ENCODE measurements at places on chromosomes 1 and 21.

- peak; percentile 4 for DNase-seq
Observed at GRCh38 chr1:246324711-246325110, 182.4 kb downstream of the SMYD3 start.

DNA sequence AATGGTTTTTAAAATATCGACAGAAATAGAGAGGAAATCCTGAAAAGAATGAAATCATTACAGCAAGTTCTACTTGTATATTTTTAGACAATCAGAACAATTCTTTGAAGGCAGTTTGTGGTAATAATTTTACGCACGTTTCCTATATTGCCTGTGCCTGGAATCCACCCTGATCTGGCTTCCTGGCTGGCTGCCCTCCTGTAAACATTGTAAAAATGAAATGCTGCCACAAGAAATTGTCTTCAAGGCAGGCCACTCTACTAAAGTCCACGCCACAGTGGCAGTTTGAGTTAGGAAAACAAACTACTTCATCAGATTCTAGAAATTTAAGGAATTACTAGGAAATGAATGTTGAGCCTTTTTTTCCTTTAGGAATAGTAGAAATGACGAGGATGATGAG lies 454.5 kb upstream of the NR5A2 start:
- DNase-seq: no peak

DNA sequence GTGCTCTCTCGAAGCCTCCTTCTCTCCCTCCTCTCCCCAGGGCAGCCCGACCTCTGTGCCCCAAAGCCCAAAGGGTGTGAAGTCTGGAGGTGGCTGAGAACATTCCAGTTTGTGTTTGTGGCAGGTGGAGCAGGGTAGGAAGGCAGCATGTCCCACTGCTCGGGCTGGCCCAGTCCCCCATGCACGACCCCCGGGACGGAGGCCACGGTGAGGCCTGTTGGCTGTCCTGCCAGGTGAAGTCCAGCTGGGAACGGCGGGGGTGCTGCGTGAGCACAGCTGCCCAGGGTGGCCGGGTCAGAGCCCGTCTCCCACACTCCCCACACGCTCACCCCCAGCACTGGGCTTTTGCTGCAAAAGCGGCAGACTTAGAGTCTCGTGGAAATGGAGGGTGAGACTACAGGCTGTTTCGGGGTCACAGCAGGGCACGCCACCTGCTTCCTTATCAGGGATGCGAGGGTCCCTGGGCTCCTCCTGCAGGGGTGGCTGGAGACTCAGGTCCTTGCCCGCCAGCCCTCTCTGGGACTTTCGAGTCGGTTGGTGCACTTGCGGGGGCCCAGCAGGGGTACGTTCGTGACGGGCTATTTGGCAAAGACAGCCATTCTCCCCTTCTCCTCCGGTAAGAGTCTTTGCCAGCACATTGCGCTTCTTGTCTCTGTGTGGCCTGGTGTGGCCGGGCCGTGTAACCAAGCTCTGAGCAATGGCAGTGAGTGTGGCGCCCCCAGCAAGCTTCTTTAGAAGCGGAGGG lies 40.3 kb downstream of the MORN1 start:
- DNase-seq: no peak

DNA sequence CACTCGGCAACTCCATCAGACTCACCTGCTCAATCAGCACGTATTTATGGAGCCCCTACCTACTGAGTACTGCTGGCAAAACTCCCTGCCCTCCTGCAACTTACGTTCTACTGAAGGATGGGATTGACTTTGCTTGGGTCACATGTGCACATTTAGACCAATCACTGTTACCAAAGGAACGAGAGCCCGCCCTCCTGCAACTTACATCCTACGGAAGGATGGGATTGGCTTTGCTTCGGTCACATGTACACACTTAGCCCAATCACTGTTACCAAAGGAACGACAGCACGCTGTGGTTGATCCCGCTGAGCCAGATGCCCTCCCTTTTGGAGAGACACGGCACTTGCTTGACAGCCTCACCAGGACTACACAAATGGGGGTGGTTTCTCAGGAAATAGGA lies 46.0 kb downstream of the UBIAD1 start:
- DNase-seq: no peak

GRCh38 chr1:200767321-200767720 lies 28.6 kb downstream of the CAMSAP2 start:
- DNase-seq: peak; percentile 5

- peak; percentile 97 for DNase-seq
Observed at GRCh38 chr1:181112071-181112929, 23.8 kb downstream of the IER5 start.

GRCh38 chr1:46300673-46301405 lies 2.6 kb downstream of the LRRC41 start:
- DNase-seq: no peak

DNA sequence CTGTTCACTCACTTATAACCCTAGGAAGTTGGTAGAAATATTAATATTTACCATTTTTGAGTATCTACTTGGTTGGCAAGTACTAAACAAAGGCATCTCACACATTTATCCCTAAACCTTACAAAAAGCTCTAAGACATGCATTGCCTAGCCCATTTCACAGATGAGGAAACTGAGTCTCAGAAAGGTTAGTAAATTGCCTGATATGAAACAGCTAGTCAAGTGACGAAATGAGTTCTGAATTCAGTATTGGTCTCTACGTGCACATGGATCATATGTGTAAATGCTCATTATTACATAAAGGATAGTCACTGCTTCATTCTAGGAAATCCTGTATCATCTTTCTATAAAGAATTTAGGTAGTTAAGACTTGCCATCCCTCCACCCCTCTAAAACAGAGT lies 105.1 kb downstream of the BARHL2 start:
- no peak for DNase-seq

DNA sequence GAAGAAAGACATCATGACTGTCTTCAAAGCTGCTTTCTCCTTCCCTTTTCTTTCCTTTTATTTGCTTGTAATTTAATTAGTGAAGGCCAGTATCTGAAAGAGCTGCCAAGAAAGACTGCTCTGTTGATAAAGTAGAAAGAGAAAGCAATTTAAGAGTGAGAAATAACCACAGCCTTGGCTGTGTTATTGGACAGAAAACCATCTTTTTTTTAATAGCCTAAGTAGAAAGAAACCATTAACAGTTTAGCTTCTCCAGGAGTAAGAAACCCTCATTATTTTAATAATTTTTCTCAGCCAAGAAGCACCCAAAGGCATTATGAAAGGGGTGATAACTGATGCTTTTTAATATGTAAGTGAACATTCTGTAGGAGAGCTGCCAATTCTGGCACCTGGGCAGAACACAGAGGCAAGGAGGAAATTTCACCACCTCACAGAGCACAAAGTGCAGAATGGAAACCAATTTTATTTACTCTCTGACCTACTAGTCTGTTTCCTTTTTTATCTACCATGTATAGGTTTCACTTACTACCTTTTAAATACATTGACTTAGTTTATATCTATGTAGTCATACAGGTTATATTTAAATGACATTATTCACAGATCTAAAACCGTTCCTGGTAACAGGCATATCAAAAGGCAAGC lies 703.2 kb downstream of the MRPL39 start:
- DNase-seq: no peak

DNA sequence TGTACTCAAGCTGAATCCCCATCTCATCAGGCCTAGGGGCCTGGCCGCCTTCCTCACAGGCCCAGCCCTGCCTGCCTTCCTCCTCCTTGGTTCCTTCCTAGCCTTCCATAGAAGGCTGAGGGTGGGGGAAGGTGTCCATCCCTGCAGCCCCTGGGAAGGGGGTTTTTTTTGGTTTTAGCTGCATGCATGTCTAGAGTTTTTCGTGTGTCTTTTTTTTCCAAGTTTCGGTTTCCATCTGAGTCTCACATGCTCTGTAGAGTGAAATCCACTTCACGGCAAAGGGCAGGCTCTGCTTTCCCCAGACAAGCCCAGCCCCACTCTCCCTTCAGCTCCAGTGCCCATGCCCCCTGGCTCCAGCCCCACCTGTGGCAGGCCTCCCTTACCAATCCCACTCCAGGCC lies 32.1 kb downstream of the GRHL3 start:
- no peak for DNase-seq

DNA sequence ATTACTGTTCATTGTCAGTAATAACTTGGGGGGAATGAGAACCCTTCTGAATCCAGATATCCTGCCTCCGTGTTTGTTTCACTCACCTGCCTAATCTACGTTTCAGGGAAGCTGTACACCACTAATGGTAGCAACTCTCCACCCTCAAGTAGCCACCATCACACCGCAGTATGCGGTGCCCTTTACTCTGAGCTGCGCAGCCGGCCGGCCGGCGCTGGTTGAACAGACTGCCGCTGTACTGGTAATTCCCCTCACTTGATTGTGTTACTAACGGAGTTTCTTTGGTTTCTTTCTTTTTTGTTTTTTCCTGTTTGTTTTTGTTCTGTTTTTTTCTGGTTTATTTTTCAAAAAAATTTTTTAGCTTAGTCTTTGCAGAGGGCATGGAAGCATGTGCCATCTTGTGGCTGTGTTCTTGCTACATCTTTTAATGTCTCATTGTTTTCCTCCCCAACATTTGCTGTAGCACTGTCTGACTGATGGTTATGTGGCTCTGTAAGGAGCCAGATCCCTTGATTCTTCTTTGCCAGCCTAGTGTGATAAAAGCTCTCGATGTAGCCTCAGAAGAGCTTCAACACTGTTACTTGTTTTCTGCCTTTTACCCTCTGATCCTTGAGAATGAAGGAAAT lies 15.9 kb upstream of the OLFML3 start:
- DNase-seq: no peak

DNA sequence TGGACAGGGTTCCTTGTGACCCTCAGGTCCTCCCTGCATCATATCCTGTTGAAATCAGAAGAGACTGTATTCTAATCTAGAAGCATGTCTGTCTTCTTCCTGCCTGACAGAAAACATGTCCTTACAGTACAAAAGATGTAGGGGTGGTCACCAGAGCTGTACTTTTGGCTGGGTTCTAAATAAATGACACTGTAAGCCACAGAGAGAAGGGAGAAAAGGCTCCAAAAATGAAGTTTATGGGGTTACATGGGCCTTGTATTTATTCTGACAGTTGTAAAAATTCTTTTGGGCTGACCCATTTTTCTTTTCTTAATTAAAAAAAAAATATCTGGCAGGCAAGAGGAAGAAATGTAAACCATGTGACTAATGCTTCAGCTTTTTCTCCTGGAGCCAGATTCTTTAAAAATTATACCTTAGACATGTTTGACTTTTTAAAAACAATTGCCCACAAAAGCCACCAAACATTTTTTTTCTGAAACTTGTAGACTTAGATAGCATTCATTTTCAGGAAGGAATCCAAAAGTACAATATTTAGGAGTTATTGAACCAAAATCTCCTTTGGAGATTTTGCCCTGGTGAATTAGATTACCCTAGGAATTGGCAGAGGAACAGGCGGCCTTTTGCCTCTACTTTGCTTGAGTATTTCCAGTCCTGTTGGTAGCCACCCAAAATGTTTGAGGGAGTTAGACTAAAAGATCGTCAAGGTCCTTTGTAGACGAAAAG lies 17.1 kb downstream of the RGL1 start:
- DNase-seq: peak; percentile 35

DNA sequence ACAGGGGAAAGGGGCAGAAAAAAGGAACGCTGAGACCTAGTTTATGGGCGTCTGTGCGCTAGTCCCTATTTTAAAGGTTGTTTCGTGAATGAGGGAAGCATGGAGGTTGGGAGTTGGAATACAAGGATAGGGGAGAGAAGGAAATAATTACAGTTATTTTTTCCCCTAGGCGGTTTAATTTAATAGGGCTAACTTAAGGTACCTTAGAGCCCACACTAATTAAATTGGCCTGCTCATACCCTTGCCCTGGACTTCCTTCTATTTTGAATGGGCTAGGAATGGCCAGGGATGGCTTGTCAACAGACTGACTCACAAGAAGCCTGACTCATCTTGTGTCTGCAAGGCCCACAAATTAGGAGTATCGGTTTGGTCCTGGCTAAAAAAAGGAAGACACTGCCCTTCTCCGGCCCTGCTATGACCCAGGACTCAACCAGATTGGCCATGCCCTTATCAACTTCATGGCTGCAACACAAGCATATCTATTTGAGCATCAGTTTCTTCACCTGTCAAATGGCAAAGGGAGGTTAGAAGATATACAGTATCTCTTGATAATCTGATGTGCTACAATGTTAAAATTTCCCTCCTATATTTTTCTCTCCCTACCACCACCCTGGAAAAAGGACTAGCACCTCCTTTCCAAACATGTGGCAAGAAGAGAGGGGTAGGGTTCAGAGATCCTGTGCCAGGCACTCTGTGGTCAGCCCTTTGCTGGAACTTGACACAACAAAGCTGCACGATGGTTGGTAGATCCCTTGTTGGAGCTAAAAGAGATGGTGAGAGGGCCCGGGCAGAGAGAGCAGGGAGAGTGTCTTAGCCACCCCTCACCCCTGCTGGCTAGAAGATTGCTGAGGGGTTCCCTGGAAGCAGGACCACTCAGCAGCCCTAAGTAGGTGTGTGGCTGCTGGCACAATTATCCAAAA lies 2.2 kb upstream of the SSBP3 start:
- DNase-seq: peak; percentile 93

- DNase-seq: no peak
Observed at GRCh38 chr1:18868801-18869424, 9.5 kb upstream of the TAS1R2 start.

DNA sequence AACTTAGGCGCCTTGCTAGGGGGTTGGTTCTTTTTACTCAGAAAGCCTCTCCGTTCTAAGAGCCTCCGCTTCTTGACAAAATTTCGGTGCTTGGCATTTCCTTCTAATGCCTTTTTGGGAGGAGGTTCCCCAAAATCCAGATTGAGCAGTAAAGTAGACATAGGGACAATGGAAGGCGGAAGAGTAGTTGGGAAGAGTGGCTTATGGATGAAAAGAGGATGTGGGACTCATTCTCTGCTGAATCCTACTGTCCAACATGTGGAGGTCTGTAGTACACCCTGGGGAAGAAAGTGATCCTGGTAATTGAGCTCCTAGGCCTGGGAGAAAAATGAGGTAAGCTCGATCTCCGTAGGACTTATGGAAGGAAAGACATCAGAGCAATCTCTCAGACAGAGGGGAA lies 777 bp upstream of the METTL25B start:
- no peak for DNase-seq

DNA sequence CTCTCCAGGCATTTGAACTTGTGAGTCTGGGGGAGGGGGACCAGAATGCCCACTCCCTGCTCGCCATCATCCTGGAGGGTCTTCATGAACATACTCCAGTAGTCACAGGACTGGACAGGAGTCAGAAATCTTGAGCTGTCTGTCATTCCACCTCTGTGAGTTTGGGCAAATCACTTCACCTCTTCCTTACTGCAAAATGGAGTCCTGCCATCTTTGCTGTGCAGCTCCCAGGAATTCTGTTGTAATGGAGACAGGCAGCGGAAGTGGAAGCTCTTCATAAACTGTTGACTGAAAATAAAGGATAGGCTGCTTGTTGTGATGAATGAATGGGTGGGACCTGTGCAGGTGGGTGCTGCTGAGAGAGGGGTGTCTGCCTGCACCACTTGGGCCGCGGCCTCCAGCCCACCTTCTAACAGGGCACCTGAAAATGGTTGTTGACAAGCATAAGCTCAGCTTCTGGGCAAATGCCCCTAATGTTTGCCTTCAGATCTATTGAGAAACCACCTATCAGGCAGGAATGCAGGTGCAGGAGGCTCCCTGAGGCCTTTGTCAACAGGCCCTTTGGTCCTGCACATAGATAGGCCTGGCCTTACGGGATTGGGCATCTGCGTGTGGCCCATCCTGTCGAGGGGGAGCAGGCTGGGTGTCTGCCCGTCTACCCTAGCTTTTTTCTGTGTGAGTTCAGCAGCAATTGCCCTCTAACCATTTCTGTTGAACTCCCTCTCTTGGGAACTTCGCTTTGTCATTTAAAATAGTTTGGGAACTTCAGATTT lies 321.0 kb downstream of the RPS6KC1 start:
- no peak for DNase-seq

GRCh38 chr1:96521010-96521409 lies 200.6 kb upstream of the PTBP2 start:
- no peak for DNase-seq

GRCh38 chr1:206856674-206857464 lies 8.6 kb upstream of the IL20 start:
- DNase-seq: peak; percentile 22
